Activated T-cell treated with anti-CD3 and anti-CD28 coated beads for 24 hours (primary cell): ENCODE measurements at places on chromosomes 7 and 10.

GRCh38 chr10:75828413-75828812 lies 397.0 kb downstream of the LRMDA start:
- DNase-seq: no peak

DNA sequence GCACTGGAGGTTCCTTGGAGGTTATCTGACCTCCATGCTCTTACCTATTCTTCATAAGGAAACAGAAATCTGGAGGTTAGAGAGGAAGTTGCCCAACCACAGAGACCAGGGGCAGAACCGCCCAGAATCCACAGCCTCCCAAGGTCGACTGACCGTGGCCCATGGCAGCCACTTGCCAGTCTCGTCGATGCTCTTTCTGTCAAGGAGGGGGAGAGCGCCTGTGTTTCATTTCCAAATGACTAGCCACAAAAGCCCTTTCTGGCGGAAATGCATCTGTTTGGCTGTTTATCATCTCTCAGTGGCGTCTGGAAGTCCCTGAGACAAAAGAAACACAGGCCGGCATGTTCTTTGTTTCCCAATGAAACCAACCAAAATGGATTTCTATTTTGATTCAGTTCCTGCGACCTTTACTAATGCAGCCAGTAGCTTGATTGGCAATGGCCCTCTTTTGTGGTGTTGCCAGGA lies 2.9 kb downstream of the RAMP3 start:
- no peak for DNase-seq

DNA sequence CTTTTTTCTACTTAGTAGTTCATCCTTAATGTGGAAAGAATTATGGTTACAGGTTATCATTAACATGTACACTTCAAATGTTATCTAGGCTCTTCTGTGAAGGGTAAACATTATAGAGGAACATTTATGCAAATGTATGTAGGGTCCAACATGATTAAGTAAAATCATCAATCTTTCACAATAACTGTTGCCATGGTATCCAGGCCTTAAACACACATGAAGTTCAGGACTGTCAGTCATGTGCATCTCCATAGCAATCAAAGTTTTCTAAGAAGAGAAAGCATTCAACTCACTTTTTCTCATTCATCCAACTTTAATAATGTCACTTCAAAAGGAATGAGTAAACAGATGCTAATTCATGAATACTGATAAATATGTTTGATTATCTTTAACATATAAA lies 83.6 kb downstream of the DNAJC1 start:
- DNase-seq: no peak

DNA sequence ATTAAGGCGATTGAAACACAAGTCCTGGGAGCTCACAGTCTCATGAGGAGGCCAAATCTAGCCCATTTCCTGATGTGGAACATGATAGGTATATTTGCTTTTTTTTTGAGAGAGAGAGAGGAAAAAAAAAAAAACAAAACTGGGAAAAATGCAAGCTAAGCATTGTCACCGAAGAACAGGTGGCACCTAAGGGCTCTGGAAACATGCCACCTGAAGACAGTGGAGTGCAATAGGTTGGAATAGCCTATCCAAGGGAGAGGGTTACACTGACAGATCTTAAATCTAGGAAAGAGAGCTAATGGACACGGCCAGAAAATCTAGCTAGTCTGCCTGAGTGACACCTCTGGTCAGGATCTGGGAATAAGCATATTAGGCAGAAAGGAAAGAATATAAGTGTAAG lies 110.2 kb downstream of the SRI start:
- DNase-seq: no peak
